ENCODE measurements at places on chromosomes 3 and 15.
A peak's percentile ranks its signal among the peaks of the same experiment; 100 is the strongest.

- no peak for DNase-seq
Measured at GRCh38 chr3:9088441-9089353, 125.4 kb upstream of the RAD18 start.

DNA sequence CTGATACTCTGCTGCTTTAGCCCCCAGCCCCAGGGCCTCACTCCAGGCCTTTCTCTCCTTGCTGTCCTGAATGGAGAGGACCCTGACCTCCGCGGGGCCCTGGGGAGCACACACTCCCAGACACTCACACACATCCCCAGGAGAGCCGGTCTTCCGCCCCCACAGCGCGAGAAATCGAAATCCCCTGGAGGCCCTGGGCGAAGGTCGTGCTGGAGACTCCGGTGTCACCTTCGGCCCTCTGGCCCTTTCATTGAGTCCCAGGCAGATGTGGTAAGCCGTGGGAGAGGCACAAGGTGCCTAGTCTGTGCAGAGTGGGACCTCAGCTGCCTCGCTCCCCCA, 848 bp upstream of the GOLGA8B start:
- DNase-seq = no peak

DNA sequence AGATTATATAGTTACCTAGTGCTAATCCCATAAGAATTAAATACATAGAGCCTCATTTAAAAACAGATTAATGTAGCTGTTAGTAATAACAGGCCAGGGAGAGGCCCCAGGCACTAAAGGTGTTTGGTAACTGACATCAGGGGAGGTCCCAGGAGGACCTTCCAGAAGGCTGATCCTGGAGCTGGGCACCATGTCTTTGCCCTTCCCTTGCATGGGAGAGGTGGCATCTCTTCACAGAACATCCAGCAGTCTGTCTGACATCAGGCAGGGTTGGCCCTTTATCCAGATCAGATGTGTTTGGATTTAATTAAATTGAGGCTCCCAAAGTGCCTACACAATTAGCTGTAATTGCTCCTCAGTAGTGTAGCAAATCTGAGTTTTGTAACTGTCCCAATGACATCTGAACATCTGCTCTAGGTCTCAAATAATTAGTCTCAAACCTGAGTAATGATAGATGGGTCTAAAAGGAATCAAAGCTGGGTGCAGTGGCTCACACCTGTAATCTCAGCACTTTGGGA, 53.0 kb downstream of the RLBP1 start:
- DNase-seq = no peak

GRCh38 chr15:77291107-77291506, 128.8 kb downstream of the PEAK1 start:
- no peak for DNase-seq

- peak; percentile 3 for DNase-seq
Measured at GRCh38 chr15:59437817-59438624, at the start of gene FAM81A. TSS of gene FAM81A (plus strand) at chr15:59438186. CDS start at chr15:59458627, 20,441 bp downstream.

- no peak for DNase-seq
Measured at GRCh38 chr3:191944835-191945234, 483.9 kb downstream of the PYDC2 start.

DNA sequence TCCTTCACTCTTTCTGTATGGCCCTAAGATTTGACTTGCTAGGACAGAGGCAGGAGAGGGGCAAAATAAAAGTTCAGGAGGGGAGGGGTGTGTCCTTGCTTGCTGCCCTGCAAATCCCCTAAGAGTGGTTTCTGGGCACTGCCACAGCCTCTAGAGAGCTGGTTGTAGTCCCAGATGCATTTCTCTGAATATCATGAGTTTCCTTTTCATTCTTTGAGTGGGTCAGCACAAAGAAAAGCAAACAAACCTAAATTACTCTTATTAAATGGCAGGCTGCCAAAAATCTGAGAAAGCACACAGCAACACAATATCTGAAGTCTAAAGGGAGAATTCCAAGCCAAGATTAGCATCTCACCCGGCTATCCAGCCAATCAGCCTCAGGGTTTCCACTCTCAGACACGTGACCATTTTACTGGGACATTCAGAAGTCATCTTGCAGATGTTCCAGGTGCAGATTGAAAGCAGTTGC, 919.3 kb downstream of the TUSC7 start:
- DNase-seq = no peak

- no peak for DNase-seq
Measured at GRCh38 chr3:64888165-64888564, 200.4 kb upstream of the ADAMTS9 start.

DNA sequence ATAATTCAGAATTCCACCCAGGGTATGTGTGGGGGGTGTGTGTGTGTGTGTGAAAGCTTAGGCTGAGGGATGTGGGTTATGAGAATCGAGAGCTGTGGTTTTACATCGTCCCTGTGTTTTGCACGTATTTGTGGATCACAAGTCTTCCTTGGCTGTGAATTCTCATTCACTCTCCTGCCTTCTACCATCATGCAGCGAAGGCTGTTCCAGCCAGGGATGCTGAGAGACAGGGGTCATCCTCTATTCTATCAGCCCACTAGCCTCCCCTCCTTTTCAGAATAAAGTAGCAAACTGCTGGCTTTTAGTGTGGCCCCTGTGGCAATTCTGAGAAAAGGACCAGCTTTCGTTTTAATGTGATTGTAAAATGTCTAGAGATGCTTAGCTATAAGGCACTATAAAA, 460.6 kb upstream of the NR2F2 start:
- no peak for DNase-seq

GRCh38 chr3:71117572-71118247, 465.8 kb downstream of the FOXP1 start:
- DNase-seq = no peak

- no peak for DNase-seq
Measured at GRCh38 chr3:120708408-120708807, 26.4 kb upstream of the HGD start.

DNA sequence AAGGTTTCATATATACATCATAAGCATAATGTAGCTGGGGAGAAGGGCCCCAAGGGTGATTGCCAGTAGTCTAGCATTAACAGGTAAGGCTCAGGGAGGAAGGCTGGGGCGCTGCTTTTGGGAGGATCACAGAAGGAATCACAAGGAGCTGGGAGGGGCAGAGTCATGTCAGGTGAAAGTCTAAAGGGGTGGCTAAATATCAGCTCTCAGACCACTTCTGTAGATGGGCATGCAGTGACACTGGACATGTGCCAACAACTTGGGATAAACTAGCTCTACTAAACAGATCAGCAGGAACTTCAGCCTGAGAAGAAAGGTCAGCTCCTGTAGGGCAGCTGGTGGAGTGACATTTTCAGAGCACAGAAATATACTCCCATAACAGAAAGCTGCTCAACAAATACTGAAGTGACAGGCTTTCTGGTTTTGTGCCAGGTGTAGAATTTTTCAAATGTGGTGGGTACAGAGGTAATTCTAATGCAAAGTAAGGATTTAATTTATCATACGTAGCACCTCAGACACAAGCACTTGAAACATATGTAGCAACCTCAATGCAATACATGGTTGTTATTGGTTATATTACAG, 79.4 kb downstream of the PEX5L start:
- no peak for DNase-seq

GRCh38 chr3:66181764-66182163, 39.0 kb upstream of the SLC25A26 start:
- DNase-seq = no peak

DNA sequence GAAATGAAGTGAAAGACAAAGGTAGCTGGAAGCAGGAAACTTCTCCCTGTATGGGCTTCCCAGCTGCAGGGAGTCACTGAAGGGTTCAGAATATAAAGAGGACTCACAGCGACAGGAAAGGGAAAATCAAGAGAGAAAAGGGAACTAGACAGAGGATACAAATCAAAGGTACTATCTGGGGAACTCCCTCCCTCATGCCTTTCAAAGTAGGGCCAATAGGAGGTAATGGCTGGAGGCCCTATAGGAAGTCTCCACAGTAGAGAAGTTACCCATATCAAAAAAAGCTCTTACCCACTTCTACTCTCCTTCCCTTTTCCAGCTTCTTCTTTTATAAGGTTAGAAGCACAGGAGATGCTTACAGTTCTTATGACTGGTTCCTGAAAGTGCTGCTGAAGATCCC, 43.5 kb downstream of the FMN1 start:
- DNase-seq = no peak

DNA sequence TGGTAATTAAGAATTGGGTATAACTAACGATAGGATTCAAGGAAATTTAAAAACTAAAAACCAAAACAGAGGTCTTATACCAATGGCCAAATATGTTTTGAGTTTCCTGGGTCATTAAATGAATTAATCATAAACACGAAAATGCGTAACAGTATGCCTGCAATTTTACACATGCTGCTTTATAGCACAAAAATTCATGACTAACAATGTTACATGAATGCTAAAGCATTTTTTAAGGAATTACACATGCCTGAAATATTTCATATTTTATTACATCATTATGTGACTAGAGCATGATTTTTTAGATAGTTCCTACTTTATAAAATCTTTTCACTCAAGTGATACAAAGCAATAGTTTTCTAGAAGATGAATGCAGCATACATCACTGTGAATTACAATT, 74.7 kb downstream of the ZNF148 start:
- DNase-seq = no peak

DNA sequence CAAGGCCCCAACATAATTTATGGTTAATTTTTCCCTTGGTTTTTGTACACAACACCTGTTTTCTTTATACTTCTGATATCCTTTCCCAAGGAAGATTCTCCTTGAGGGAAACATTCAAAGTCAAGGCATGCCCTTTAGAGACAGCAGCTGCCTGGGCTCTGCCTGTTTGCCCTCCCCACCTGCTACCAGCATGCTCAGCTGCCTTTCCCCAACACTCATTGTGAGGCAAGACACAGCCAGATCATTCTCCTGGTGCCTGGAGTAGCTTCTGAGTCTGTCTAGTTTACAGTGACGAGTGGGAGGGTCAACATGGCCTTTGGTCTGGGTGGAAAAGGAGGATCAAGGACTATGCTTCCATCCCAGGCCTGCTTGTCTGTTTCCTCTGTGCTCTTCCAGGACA, 132.5 kb downstream of the EPHB1 start:
- no peak for DNase-seq

DNA sequence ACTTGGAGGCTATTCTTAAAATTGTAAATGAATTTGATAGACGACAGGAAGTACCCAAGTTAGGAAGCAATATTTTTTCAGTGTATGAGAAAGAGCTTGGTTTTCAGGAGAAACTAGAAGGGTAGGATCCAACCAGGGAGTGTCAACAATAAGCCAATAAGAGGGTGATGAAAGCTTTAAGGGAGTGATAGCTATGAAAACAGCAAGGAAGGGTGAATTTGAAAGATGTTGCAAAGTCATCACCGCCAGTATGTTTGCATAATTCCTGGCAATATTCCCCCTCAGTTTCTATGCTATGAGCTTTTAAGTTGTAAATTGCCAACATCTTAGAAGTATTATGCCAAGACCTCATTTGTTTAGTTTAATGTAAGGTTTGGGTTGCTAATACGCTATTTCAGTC, 11.8 kb upstream of the CSTA start:
- no peak for DNase-seq

GRCh38 chr15:30041868-30042267, 40.9 kb upstream of the GOLGA8J start:
- DNase-seq = no peak

GRCh38 chr3:164752812-164753211, 325.5 kb downstream of the SI start:
- no peak for DNase-seq

GRCh38 chr3:32421185-32421584, 29.5 kb downstream of the CMTM7 start:
- DNase-seq = no peak

DNA sequence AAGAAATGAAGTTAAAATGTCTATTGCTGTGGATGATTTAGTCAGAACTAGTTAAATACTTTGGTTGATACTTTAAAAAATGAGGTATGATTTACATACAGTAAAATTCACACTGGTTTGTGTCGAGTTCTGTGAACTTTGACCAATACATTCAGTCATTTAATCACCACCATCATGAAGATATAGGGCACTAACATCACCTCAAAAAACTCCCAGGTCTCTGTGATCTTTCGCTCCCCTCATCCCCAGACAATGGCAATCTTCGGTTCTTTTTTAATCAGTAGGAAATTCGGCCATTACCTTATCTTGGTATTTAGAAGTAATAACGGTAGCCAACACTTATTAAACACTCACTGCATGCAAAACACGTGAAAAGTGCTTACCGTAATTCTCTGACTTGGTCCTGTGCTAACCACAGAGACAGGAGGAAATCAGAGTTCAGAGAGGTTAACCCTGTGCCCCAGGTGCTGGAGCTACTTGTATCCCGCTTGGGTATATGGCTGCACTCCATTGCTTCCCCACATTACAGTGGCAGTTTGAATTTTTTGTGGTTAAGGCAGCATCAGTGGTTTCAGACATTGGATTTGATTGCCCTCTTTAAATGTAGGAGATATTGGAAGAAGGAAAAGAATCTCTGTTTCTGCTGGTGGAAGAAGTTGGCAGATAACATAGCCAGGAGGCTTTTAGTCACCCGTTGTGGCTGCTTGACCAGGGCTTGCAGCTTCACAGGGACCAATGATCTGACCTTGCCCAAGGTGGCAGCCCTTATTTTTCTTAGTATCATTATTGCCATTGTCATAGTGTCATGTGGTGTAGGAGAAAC, 4.2 kb downstream of the PLCL2 start:
- peak; percentile 31 for DNase-seq

GRCh38 chr15:79090487-79091203, at the start of gene RASGRF1:
TSS of gene RASGRF1 (minus strand) at chr15:79090780. CDS start at chr15:79090498, 282 bp downstream.
- DNase-seq = no peak

- DNase-seq = no peak
Measured at GRCh38 chr3:95341314-95341713, 1278.5 kb downstream of the NSUN3 start.

DNA sequence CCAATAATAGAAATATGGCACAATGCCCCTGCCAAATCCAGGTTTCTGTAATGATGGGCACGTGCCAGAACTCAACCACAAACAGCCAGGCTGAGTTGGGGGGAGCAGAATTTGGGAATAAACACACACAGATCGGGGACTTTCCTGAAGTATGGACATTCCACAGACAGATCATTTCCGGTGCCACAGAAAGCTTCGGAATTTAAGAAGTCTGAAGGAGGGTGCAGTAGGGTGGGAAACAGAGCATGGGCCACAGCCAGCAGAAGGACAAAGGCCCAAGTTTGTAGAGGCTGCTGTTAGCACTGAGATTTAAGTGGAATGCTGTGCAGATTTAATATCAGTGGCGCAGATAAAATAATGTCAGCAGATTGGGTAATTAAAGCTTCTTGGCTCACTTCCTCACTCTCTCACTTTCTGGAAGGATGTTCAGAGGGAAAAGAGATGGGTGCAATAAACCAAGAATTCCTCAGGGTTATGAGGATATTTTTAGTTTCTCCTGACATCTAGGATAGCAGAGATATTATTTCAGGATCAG, 67.4 kb downstream of the MYLK start:
- DNase-seq = no peak

DNA sequence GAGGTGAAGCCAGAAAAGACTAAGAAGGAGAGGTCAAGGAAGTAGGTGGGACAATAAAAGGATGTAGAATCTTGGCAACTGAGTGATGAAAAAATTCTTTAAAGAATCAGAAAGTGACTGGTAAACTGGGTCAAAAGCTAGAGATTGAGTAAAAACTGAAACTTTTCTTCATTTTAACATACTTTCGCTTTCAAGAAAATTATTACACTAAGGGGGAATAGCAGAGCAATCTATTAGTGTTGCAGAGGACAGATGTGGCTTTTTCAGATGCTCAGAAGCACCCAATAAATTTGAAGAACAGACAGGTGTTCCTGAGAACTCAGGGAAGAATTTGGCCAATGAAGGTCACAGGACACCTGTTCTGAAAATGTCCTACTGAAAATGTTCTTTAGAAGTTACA, 805.4 kb upstream of the ALCAM start:
- DNase-seq = no peak

GRCh38 chr3:133377396-133377795, 22.5 kb upstream of the BFSP2 start:
- DNase-seq = no peak

Data from CD4-positive, alpha-beta T cell treated with Interleukin-15 for 4 hours (primary cell).